ENCODE measurements at places on chromosomes 2 and 18.
A peak's percentile ranks its signal among the peaks of the same experiment; 100 is the strongest.

- no peak for DNase-seq
Observed at GRCh38 chr2:160365716-160366367, 127.8 kb downstream of the RBMS1 start.

DNA sequence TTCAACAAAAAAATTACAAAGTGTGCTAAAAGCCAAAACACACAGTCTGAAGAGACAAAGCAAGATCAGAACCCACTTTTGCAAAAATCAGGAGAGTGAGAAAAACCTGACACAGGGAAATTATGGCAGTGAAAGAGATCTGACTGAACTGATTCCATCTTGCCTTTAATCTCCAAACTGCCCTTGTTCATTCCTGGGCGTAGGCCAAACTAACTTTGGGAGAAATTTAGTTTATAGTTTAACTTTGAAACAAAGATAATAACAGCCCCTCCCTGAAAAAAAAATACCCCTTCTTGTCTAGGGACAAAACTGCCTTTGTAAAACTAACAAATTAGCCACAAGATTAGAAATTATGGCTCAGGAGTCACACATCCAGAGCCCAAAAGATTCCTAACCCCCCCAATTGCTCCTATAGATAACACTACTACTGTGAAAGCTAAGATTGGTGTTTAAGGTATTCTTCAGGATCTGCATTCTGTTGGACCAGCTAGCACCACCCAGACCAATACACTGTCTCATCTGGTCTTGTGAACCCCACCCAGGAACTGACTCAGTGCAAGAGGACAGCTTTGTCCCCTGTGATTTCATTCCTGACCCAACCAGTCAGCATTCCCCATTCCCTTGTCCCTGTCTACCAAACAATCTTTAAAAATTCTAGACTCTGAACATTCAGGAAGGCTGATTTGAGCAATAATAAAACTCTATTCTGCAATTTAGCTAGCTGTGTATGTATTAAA is 226.1 kb upstream of the SH3BP4 start:
- DNase-seq, result no peak

- no peak for DNase-seq
Observed at GRCh38 chr2:234095301-234095700, 44.8 kb downstream of the SPP2 start.

DNA sequence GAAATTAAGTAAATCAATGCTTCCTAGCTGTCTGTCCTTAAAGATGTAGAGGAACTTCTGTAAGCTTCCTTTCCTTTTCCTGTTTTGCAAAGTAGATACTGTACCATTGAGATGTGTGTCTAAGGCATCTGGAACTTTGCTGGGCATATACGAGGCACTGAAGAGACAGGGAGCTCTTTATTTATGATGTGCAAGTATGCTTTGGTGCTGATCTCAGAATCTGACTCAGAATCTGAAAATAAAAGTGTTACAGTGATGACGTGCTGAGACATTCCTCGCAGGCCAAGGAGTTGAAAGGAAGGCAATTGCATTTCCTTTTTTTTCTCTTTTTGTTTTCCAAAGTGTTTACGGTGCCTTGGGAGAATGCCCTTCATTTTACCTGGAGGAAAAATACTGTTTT is 230.9 kb upstream of the RGPD4 start:
- DNase-seq, result no peak

- no peak for DNase-seq
Observed at GRCh38 chr2:69914950-69915945, at the start of gene MXD1. Gene MXD1, plus strand, starts transcription at chr2:69915109. Its CDS starts 222 bp downstream, at chr2:69915331.

DNA sequence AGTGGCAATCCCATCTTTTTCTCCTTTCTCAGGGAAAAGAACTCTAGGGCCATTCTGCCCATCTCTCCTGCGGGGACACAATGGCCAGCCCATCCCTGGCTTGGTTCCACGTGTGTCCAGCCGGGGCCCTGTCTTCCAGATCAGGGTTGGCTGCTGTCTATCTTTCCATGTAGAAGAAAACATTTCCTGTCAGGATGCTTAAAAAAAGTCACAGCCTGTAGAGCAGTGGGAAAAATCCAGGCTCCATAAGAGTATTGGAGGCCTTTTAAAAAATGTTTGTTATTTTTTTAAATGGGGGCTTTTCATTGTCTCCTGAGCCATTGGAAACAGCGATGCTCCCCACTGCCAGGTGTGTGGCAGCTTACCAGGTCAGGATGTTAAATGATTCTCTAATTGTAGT is 105.6 kb downstream of the TGFA start:
- DNase-seq, result peak; percentile 23

- no peak for DNase-seq
Observed at GRCh38 chr18:44324361-44324760, 356.3 kb upstream of the SETBP1 start.

GRCh38 chr2:29281086-29281915 is 166.1 kb downstream of the CLIP4 start:
- no peak for DNase-seq

GRCh38 chr2:231542136-231542535 is 11.9 kb upstream of the NMUR1 start:
- DNase-seq, result no peak

DNA sequence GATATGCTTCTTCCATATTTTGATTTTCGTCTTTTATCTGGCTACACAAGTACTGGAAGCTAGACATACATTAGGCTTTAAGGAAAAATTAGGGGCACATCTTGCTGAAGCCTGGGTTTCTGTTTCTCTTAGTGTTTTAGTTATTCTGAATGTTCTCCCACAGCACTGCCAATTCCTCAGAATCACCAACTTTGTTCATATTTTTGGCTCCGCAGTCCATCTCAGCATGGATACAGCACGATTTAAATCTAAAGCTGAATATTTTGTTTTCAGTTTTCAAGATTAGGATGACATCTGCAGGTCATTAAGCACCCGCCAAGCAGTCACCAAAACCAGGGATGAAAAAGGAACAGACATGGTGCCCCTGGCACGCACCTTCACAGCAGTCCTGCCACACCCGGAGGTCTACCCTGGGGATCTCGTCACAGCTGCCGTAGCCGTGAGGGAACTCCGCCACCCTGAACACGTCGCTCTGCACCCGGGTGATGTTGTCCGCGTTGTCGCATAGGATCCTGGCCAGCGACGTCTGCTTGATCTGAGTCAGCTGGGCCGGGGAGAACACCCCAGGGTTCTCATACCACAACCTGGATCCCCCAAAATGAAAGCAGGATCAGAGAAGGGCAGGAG is 101.2 kb downstream of the PXDN start:
- no peak for DNase-seq
